ENCODE measurements at places on chromosomes 1 and 21.

DNA sequence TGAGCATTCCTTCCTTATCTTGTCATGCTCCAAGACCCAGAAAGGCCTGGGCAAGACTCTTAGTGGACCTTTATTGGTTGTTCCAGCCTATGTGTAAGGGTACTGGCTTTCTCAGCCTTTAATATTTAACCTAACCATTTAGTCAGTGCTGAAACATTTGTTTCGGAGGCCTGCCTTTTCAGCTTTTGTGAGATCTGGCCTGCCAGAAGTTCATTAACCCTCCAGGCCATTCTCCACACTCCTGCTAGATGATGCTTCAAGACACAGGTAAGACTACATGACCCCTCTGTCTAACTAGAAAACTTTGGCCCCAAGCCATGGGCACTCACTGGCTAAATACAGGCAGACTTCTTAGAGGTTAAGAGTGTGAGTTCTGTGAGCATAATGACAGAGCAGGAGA, 138.4 kb upstream of the ZP4 start:
- DNase-seq = no peak
- no peaks in the 10 kb centered on the region for H3K36me3 ChIP-seq
- no peak overlapping the region for H3K4me3 ChIP-seq
- H3K4me1 ChIP-seq = no peaks in the 10 kb centered on the region
- H3K27ac ChIP-seq = no peak overlapping the region

- DNase-seq = no peak
- no peak overlapping the region for H3K4me3 ChIP-seq
- H3K4me1 ChIP-seq = no peaks in the 10 kb centered on the region
Observed at GRCh38 chr21:42107177-42107880, 36.2 kb downstream of the UMODL1 start.

DNA sequence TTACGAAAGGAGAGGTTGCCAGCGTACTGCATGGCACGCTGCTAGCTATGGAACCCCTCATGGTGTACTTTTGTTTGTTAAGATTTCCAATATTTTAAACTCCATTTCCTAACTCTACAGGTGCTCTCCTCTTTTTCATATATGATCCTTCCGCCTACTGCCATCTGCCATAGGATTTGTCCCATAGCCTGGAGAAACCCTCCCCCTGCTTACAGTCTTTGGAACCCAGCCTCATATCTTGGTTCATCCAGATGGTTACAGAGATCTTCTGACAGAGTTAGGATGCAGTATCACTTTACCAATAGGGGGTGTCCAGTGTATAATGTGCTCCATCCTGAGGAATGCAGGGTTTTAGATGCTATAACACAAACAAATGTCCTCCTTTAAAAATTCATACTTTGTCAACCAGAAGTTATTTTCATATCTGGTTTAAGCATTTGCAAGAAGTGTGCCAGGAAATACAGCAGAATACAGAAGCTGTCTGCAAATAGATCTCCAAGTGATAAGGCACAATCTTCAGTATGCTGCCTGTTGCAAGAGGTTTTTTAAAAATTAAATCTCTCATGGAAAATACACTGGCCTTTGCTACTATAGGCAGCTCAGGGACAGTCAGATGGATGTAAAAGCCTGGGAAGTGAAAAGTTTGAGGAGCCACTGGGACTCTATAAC, 377.8 kb downstream of the KCNH1 start:
- no peaks in the 10 kb centered on the region for H3K4me1 ChIP-seq
- H3K36me3 ChIP-seq = no peaks in the 10 kb centered on the region
- DNase-seq = no peak
- H3K27me3 ChIP-seq = no peaks in the 10 kb centered on the region
- H3K4me3 ChIP-seq = no peak overlapping the region
- H3K27ac ChIP-seq = no peak overlapping the region

- no peak overlapping the region for H3K4me3 ChIP-seq
- no peaks in the 10 kb centered on the region for H3K4me1 ChIP-seq
- H3K27me3 ChIP-seq = no peaks in the 10 kb centered on the region
- no peak for DNase-seq
- no peak overlapping the region for H3K27ac ChIP-seq
Observed at GRCh38 chr1:21365036-21365435, 74.8 kb upstream of the ECE1 start.

GRCh38 chr21:41580758-41581554, 73.0 kb upstream of the TMPRSS2 start:
- no peak overlapping the region for H3K27ac ChIP-seq
- DNase-seq = no peak
- H3K4me1 ChIP-seq = no peaks in the 10 kb centered on the region
- H3K4me3 ChIP-seq = no peak overlapping the region
- H3K27me3 ChIP-seq = no peaks in the 10 kb centered on the region
- no peaks in the 10 kb centered on the region for H3K36me3 ChIP-seq

DNA sequence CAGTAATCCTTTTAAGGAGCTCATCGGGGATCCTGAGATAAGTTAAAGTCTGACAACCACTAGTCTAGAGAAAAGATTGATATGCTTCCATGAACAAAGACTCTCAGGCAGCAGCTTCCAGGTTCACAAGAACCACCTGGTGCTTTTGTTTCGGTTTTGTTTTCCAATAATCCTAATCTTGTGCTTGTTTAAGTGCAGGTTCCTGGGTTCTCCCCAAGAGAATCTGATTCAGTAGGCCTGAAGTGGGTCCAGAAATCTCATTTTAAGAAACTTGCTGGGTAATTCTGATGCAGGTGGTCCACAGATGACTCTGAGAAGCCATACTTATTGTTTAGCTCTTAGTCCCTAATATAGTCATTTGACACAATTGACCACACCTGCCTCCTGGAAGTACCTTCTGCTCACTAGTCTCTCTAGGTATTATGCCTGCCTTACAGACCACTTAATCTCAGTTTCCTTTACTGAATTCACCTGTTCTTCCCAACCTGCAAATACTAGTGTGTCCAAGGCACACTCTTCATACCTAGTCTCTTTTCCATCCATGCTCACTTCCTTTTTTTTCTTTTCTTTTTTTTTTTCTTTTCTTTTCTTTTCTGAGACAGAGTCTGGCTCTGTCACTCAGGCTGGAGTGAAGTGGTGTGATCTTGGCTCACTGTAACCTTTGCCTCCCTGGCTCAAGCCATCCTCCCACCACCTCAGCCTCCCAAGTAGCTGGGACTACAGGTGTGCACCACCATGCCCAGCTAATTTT, 20.5 kb upstream of the FRRS1 start:
- no peaks in the 10 kb centered on the region for H3K27me3 ChIP-seq
- H3K36me3 ChIP-seq = no peaks in the 10 kb centered on the region
- H3K4me1 ChIP-seq = peaks cover 6% of the 10 kb centered on the region
- no peak overlapping the region for H3K27ac ChIP-seq
- H3K4me3 ChIP-seq = no peak overlapping the region

GRCh38 chr1:30880678-30881318, 27.8 kb downstream of the SDC3 start:
- no peak for DNase-seq
- no peak overlapping the region for H3K27ac ChIP-seq
- H3K27me3 ChIP-seq = no peaks in the 10 kb centered on the region
- no peak overlapping the region for H3K4me3 ChIP-seq
- no peaks in the 10 kb centered on the region for H3K4me1 ChIP-seq
- H3K36me3 ChIP-seq = no peaks in the 10 kb centered on the region

DNA sequence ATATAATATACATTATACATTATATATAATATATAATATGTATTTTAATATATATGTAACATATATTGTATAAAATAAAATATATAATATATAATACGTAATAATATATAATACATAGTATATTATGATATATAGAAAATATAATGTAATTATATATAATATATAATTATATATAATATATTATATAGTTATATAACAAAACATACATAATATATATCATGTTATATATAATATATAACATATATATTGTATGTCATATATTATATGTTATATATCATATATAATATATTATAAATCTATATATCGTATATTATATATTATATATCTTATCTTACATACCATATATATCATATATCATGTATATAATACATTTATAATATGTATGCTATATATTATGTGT, 248.2 kb upstream of the TPTE start:
- no peaks in the 10 kb centered on the region for H3K4me1 ChIP-seq
- no peaks in the 10 kb centered on the region for H3K36me3 ChIP-seq
- no peak overlapping the region for H3K4me3 ChIP-seq
- no peak for DNase-seq
- no peak overlapping the region for H3K27ac ChIP-seq
- no peaks in the 10 kb centered on the region for H3K27me3 ChIP-seq

GRCh38 chr1:1947493-1947892, 28.4 kb upstream of the TMEM52 start:
- no peak overlapping the region for H3K27ac ChIP-seq
- no peak for DNase-seq
- H3K27me3 ChIP-seq = no peaks in the 10 kb centered on the region
- no peaks in the 10 kb centered on the region for H3K36me3 ChIP-seq

DNA sequence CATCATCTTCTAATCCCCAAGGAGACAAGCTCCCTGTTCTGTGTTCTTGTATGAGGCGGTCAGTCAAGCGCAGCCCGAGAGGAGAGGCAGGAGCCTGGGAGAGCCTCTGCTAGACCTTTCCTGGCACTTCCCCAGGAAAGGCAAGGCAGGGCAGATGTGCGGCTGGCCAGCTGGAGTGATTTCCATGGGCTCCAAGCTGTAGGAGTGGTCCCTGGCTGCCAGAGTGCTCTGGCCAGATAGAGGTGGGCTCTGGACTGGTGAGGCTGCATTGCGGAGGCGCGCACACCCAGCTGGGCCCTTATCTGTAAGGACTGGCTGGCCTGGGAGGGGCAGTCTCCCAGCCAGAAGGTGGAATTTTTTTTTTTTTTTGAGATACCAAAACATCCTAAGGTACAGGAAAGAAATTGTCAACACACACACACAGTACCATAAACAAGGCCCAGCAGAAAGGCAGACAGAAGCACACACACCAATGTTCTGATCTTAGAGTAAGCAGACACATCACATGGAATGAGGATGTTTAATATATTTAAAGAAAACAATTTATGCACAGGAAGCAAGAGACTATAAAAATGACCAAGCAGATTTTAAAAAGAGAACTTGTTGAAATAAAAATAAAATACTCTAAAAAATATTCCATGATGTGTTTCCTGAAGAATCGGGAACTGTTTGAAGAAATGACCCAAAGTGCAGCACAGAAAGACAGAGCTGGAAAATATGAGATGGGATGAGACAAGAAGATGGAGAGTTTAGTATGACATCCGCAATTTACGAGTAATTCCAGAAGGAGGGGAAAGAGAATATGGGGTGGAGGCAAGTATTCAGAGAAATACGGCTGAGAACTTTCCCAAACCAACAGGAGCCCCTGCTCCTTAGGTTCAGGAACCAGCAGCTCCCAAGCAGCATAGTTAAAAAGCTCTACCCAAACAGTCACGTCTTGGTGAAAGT, 13.4 kb downstream of the IBA57 start:
- no peaks in the 10 kb centered on the region for H3K27me3 ChIP-seq
- peak; percentile 28 for DNase-seq
- peaks cover 12% of the 10 kb centered on the region for H3K36me3 ChIP-seq
- H3K4me1 ChIP-seq = no peaks in the 10 kb centered on the region

- H3K27me3 ChIP-seq = no peaks in the 10 kb centered on the region
- H3K4me3 ChIP-seq = peak overlapping the region; percentile 97
- H3K4me1 ChIP-seq = peaks cover 7% of the 10 kb centered on the region
Observed at GRCh38 chr1:226309398-226310244, 657 bp upstream of the LIN9 start.

DNA sequence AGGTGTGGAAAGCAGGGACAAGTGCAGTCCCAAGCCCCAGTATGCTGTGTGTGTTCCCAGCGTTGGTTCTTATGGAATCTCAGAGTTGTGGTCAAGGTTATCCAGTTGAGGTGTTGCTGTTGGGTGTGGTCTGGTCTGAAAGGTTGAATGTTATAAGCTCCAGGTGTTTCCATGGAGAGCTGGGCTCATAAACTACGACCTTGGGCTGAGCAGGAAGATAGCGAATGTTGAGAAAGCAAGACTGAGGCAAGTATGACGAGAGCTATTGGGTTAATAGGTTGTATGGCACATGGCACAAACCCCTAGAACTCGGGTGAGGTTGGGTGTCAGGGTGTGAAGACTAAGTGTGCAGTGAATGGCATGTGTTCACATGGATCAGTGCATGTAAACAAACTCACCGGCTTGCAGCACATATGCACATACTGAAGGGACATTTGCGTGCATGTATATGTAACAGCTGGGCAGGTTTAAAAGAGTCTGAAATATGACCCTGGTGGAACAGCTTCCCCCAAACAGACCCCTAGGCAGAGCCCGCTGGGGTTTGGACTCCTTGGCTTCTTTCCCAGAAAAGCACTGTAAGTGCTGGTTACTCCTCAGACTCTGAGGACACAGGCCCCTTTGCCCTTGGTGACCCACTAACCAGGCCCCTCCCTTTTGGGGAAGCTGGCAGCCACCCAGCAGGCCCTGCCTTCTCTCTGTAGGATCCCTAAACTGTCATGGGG, 117.5 kb downstream of the NAV1 start:
- no peak overlapping the region for H3K27ac ChIP-seq
- peak; percentile 27 for DNase-seq
- no peaks in the 10 kb centered on the region for H3K27me3 ChIP-seq
- no peak overlapping the region for H3K4me3 ChIP-seq
- no peaks in the 10 kb centered on the region for H3K36me3 ChIP-seq

- no peaks in the 10 kb centered on the region for H3K27me3 ChIP-seq
- no peak for DNase-seq
Observed at GRCh38 chr1:119549719-119550132, 42.7 kb downstream of the HSD3B1 start.

- no peak overlapping the region for H3K4me3 ChIP-seq
- no peaks in the 10 kb centered on the region for H3K27me3 ChIP-seq
- H3K27ac ChIP-seq = no peak overlapping the region
- no peaks in the 10 kb centered on the region for H3K36me3 ChIP-seq
Observed at GRCh38 chr1:82947278-82947677, 1051.7 kb downstream of the TTLL7 start.

- H3K4me1 ChIP-seq = no peaks in the 10 kb centered on the region
- H3K27me3 ChIP-seq = peaks cover 22% of the 10 kb centered on the region
- no peak overlapping the region for H3K4me3 ChIP-seq
- H3K36me3 ChIP-seq = no peaks in the 10 kb centered on the region
- H3K27ac ChIP-seq = no peak overlapping the region
- no peak for DNase-seq
Observed at GRCh38 chr1:34645919-34646318, 108.9 kb upstream of the GJB5 start.

Measured in psoas muscle (tissue), 8 donors.